Activated CD4-positive, alpha-beta T cell treated with anti-CD3 and anti-CD28 coated beads, Interleukin-2, amount 50 U/mL, for 16 hours (primary cell): ENCODE measurements at places on chromosomes 1 and 21.

DNA sequence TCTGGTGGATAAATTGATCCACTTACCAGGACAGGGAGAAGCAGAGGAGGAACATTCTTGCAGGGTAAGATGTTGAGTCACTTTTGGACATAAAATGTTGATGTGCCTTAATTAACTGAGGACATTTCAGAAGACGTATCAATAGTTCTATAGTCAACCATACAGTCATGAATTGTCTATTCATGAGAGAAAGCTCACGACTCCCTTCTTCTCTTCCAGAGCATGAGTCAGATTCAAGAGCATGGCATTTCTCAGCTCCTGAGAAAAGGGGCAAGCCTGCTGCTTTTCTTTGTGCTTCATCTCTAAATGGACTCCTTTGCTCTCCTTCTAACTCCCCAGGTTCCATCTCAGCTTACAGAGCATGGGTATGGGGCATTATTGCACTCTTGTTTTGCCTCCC lies 55.7 kb downstream of the ADGRL4 start:
- DNase-seq: no peak

GRCh38 chr1:185652348-185652747 lies 81.8 kb upstream of the HMCN1 start:
- peak; percentile 39 for DNase-seq

DNA sequence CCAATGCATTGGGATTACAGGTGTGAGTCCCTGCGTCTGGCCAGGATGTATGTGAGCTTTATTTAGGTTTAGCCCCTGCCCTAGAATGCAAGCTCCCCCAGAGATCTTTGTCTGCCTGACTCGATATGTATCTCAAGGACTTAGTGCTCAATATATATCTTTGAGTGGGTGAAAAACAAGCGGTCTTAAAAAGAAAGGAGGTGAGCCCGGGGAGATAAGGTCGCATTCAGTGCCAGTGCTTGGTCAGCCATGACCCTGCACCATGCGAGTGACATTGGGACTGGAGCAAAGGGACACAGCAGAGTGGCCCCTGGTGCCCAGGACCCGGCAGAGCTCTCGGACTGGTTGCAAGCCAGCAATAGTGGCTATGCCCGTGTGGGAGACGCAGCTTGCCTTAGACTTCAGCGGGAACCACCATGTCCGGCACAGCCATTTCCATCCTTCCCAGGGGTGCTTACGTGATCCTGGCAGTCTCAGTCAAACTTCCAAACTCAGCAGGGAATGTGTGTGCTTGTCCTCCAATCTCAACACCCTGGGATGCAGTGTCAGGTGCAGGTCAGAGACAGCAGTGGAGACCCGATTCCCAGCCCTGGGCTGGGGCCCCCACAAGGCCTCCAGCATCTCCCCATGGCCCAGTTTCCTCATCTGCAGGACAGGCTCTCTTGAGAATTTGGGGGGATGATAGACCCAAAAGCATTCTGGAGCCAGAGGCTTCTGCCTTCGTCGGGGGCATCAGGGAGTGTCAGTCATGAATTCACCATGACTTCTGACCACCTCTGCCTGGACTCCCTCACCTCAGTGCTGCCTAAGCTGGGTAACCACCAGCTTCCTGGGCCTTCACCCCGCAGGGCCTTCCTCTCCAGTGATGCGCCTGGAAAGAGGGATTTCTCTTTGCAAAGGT lies 1.8 kb downstream of the MX2 start:
- DNase-seq: no peak

DNA sequence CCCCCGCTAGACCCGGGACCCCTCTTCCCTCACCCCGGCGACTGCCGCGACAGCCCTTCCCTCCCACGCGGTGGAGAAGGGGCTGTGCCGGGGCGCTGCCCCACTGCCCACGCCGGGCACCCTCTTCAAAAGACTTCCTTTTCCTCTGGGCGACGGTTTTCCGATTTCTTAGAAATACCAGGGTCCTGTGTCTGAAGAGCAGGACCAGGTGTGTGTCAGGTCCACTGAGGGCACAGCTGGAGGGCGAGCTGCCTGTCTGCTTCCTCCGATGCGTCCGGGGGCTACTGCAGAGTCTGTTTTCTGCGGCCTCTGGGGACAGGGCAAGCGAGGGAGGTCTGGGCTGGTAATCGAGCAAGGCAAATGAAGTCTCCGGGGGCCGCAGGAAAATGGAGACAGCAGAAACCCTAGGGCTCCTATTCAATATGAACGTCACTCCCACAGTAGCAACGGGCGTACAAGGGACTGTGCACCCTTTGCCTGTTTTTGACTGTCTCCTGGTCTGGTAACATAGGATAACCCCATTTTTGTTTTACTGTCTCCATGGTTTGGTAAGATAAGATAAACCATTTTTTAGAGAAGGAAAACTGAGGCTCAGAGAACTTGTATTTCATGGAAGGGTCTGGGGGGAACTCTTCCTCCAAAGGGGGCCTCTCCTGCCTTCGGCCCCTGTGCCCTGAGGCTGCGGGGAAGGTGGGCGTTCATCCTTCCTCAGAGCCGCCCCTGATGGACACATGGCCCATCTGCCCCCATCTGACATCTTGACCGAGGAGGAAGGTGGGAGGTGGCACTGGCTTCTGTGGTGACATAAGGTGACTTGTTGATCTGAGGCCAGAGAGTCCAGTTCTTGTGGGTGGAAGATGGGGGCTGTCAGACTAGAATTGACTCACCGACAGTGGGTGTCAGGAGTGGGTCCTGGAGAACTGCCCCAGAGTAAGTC lies 970 bp downstream of the TNFRSF1B start:
- DNase-seq: no peak

DNA sequence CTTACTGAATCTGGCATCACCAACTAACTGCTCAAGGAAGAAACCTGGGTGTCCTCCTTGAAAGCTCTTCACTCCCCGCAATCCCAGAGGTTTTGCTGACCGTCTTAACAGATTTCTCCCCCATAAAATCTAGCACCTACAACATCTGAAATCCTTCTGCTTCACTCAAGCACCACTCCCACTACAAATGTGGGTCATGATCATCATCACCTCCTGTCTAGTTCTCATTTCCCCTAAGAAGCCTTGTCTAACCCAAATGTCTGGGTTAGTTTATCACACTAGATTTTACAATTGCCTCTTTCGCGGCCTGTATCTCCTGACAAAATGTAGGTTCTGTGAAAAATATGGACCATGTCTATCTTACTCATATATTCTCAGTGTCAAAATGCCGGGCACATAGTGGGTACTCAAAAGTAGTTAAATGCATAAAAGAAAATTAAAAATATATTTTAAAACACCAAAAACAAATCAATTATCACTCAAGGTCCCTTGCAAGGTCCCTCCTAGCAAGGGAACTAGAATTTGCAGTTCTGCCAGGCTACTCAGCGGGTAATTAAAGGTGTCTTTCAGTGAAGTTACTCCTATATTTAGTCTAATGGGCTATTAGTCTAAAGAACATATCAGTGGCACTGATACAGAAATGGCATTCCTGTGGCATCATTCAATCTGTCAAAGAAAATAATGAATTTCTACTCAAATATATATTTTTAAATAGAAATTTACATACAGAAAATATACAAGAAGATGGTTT lies 19.6 kb downstream of the C21orf91 start:
- DNase-seq: no peak

- no peak for DNase-seq
Observed at GRCh38 chr1:175566247-175566646, 177.1 kb downstream of the TNR start.

DNA sequence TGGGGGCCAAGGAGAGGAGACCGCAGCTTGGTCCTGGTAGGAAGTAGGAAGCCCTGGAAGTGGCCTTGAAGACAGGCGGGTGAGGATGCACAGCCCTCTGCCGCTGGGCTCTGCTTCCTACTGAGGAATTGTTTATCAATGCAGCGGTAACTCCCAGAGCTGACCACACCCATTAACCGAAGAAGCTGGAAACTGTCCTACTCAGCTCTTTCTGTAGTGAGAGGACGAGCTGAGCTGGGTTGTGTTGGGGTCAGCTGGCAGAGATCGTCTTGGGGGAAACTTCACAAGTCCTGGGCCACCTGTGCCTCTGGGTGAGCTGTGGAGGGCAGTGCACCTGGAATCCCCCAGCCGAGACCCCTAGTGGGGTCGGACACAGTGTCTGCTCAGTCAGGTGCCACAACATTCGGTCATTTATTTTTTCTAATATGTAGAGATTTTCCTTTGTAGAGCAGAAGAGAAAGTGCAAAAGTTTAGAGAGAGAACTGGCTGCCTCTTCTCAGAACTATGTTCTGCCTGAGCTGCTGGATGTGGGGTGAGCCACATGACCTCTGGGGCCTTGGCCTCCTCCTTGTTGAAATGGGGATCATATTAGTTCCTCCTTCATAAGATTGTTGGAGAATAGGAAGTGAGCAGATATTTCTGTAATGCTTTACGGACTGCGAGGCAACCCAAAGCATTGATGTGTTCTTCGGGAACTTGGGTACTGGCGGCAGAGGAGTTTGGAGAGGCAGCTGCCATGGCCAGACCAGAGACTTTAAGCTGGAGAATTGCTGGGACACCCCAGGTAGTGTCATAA lies 3.6 kb downstream of the NECAP2 start:
- no peak for DNase-seq

- no peak for DNase-seq
Observed at GRCh38 chr1:147800804-147801203, 40.4 kb upstream of the GJA5 start.

DNA sequence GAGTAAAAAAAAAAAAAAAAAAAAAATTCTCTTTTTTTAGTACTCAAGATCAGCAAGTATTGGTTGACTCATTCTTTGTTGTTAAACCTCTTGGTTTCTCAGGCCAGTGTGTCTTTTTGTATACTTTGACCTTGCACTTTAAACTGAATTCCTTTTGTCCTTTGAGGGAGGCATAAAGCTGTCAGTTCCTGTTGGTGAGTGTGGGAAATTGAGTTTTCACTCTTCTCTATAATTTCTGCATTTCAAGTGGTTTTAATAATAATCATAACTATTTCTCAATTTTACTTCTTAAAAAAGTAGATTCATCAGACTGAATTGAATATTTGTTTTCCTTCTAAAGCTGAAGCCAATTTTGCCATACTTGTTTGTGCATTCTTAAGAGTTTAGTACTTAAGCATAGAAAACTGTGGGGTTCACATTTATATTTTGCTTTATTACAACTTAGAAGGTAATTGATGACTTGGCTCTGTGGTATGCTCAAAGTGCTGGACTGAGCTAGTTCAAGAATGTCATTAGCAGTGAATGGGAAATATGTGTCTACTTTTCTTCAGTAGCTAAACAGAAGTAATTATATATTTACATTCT lies 43.4 kb downstream of the ITSN1 start:
- no peak for DNase-seq

DNA sequence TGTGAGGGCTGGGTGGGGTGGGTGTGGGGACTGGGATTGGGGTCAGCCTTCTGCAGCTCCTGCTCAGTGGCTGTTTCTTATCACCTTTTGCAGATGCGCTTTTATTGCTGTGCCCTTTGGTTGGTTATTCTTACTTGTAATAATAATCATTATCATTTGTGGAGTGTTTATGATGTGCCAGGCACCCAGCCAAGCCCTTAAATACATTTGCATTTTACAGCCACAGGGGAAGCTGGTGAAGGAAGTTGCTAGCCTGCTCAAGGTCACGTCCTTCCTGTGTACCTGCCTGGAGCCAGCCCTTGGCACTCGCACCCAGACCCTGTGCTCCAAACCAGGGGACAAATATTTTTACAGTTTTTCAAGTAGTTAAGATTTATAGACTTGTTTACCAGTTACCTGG lies 144.0 kb downstream of the PGBD5 start:
- DNase-seq: no peak

DNA sequence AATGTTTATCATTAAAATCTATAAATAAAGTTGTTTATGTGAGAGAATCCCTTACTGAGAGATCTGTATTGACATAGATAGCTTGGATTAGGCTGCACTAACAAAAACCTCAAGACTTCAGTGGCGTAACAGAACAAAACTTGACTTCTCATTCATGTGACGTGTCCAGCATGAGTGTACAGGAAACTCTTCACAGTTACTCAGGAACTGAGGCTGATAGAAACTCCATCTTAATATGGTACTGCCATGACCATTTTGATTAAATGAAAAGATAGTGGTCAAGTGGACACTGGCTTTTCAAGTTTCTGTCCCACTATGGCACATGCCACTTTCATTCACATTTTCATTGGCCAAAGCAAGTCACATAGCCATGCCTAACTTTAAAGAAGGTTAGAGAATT lies 3.7 kb downstream of the ST3GAL3 start:
- DNase-seq: peak; percentile 13

DNA sequence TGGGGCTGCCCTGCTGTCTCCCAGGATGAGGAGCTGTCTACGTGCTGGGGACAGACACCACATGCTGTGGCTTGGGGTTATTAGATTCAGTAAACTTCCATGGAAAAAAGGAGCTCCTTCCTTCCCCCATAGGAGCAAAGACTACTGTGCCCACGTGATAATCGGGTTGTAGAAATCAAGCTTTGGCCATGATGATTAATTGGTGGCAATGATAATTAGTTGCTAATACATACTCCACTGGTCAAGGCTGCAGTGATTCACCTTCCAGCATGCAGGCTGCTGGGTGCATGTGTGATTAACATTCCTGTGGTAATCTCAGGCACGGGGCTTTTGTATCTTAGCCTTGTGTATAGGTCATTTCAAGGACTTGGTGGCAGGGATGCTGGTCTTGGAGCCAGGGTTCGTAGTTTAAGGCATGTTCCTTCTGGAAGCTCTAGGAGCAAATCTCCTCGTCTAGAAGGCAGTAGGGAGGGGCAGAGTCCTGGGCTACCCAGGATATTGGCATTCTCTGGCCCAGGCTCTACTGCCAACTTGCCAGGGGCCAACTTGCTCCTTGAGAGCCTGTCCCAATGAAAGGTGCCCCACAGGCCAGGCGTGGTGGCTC lies 41.4 kb downstream of the TMCO4 start:
- DNase-seq: no peak

- no peak for DNase-seq
Observed at GRCh38 chr1:93056214-93056613, 22.9 kb upstream of the MTF2 start.

DNA sequence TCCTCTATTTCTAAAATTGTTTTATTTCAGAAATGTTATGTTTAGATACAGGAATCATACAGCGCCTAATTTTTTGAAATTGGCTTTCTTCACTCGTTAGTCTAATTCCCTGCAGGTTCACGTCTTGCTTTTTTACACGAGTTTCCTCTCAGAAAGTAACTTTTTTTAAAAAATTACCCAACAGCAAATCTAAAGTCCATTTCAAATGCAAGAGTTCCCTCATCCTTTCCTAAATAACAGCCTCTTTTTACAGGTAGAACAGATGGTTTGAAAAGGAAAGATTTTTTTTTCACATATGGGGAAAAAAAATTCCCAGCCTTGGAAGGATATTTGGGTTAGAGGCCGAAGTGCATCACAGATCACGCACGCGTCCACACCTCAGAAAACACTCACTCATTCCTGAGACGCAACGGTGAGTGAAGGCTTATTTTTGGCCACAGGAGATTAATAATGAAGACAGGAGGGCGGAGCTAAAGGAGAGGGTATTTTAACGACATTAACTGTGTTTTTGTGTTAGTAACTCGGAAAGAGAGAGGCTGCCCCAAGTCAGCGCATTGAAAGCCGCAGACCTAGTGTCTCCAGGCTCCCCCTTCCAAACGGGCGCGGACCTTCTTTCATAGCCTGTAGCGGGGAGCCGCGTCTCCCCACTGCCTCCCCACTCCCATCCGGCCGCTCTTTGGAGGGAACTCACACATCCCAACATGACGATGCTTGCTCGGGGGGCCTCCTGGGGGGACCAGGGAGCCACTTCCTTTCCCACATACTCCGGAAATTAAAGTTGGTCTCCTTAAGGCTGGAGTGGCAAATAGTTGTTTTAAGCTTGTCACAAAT lies 969 bp upstream of the RIPK4 start:
- DNase-seq: no peak

- no peak for DNase-seq
Observed at GRCh38 chr1:19204446-19205266, 5.4 kb downstream of the UBR4 start.

GRCh38 chr1:74834261-74834660 lies 101.3 kb downstream of the TYW3 start:
- DNase-seq: no peak

- no peak for DNase-seq
Observed at GRCh38 chr1:88890791-88891317, 513 bp downstream of the GTF2B start.
